ENCODE measurements at places on chromosomes 7 and 10.

DNA sequence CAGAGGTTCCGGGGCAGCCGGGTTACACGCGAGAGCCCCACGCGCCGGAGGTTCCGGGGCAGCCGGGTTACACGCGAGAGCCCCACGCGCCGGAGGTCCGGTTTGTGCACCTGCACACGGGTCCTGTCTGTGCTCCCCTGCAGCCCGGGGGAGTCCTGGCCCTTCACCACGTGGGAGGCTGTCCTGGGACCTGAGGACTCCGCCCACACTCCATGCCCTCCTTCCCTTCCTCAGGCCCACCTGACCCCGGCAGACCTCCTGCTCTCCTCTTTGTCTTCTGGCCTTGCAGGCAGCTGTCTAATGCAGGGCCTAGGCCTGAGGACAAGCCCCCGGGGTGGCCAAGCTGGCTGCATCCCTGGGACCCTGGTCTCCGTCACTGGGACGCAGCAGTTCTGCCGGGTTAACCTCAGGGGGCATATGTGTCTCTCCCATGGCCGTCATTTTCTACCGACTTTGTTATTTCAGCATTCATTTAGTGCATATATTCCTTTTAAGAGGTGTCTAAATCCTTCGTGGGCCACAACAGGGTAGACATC, 374.6 kb downstream of the DNAJB6 start:
- no peak for DNase-seq

- no peak for DNase-seq
Observed at GRCh38 chr10:71082960-71083715, 129.2 kb upstream of the UNC5B start.

DNA sequence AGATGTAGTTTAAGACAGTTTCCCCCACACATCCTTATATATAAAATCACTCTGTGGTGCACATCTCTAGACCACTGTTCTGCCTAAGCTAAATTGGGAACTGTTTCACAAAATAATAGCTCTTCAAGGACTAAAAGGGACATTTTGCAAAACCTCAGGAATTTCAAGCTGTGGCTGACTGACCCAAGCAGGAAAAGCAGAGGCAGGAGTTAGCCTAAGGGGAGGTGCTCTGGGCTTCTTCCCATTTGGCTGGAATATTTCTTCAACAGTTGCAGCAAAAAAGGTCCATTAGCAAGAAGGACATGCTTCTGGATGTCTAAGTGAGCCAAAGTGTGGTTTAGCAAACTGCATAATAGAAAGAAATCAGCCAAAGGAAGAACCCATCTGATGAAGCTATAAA, 551.2 kb upstream of the ANKRD30A start:
- no peak for DNase-seq

DNA sequence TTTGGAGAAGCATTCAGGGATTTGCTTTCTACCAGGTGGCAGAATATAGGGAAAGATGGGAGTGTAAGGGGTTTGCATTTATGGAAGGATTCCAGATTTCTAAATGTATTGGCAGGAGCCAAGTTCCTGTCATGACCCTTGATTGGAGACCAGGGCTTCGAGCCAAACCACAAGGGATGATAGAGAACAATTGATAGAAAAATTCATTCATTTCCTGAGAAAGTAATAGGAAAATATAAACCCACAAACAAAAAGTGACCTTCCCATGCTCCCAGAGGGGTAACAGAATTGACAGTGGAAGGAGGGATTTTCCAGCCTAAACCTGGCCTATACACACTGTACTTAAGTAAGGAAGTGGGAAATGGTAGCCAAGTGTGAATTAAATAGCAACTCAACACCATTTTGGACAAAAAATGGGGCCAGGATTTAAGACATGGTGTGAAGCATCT, 22.4 kb upstream of the IFIT2 start:
- no peak for DNase-seq

GRCh38 chr7:105269397-105269796, 119.3 kb downstream of the SRPK2 start:
- no peak for DNase-seq

GRCh38 chr10:123997486-123998196, 95.8 kb downstream of the CHST15 start:
- DNase-seq, result no peak

DNA sequence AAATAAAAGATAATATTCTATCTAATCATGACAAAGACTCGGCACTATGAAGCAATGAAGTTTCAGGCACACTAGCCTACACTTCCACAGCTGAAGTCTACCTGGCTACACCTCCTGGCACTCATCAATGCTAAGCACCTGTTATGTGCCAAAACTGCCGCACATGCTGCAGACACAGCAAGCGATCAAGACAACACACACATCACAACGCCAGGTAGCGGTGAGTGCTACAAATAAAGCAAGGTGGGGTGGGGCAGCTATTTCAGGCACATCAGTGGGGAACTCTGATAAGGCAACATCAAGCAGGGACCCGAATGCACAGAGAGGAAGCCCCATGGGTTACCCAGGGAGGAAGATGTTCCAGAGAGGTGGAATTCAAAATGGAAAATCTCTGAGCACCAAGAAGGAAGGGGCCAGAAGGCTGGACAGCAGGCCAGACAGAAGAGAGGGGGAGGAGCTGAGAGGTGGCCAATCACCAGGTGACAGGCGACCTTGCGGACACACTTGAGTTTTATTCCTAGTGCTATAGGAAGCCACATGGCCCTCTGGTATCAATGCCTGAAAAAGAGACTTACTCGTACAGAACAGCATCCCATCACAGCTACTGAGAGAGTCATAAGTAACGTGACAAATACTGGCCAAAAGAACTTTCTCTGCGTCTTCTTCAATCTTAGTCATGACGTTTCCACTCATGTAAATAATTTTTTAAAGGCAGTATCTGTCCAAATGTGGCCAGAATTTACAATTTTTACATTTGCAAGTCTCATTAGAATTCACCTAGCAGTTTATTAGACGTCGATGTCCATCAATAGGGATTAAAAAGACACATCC, 8.0 kb downstream of the PSAP start:
- DNase-seq, result no peak

DNA sequence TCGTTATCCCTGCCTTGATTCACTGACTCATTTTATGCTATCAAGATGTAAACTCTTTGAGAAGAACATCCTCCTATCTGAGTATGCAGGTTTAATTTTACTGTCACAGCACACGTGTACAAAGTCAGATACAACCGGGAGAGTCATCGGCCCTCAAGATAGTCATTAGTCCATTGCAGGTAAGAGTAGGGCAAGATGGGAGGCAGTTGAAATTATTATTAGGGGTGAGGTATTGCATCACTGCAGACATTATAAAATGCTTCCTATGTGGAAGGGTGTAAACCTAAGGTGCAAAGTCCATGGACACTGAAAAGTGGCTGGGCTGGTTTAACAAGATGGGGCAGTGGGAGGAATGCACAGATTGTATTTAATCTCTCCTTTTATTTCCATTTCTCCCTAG, 113.7 kb downstream of the ARL4A start:
- DNase-seq, result no peak

- no peak for DNase-seq
Observed at GRCh38 chr7:68269405-68269804, 1272.8 kb downstream of the TYW1 start.

DNA sequence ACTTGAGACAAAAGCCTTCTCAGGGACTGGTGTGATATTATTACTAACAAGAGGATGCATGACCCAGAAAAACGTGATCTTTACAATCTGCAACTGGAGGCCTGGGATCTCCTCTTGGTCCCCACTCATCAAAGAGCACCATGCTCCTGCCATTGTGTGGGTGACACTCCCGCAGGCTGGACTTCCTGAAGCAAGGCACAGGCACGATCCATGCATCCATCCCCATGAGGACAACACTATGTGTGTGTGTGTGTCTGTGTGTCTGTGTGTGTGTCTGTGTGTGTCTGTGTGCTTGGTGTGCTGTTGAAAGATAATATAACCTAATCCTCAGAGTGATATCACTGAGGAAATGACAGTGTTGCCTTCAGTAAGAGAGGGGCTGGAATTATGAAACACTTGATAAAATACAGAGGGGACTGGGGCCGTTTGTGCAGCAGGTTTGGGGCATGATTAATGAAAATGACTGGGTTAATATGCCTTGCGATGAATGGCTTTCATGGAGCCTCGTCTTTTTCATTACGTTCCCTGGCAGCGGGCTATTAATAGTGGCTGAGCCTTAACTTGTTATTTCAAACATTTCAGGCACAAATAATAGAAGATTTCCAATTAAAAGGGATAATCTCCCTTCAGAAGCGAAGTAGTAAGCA, 180.8 kb upstream of the TCERG1L start:
- DNase-seq, result no peak
